ENCODE measurements at places on chromosomes 12 and 14.

DNA sequence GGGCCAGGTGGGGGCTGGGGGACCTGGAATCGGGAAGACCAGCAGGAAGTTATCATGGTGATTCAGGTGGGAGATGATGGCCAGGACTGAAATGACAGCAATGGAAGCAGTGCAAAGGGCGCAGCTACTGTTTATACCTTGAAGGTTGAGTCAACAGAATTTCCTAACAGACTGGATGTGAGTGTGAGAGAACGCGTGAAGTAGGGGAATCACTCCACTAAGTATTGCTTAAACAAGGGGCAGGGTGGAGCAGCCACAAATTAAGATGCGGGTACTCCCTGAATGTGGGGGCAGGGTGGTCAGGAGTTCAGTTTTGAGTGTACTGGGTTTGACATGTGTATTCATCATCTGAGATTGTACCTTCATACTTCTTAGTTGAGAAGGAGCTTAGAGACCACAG, 45.1 kb downstream of the MYF5 start:
- DNase-seq: no peak

DNA sequence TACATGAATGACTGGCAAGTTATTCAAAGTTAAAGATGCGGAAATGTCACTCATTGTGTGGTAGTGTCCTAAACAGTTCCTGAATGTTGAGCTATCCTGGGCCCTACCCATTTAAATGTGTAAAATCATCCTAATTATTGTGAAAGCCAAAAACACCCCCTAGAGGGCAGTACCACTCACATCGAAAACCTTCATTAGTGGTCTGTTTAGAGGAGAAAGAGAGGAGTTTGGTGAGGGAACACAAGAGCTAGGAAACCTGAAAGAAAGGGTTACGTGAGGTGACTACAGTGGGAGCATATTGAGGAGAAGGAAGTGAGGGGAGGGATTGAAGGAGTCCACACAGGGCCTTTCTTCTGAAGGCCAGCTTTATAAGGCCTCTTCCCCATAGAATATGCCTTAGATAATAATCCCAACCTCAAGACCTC, 2.5 kb upstream of the TEP1 start:
- peak; percentile 51 for DNase-seq

GRCh38 chr14:94926176-94926575, 156.3 kb upstream of the GSC start:
- DNase-seq: no peak

- DNase-seq: no peak
Observed at GRCh38 chr12:43763769-43764168, 5.0 kb downstream of the IRAK4 start.

DNA sequence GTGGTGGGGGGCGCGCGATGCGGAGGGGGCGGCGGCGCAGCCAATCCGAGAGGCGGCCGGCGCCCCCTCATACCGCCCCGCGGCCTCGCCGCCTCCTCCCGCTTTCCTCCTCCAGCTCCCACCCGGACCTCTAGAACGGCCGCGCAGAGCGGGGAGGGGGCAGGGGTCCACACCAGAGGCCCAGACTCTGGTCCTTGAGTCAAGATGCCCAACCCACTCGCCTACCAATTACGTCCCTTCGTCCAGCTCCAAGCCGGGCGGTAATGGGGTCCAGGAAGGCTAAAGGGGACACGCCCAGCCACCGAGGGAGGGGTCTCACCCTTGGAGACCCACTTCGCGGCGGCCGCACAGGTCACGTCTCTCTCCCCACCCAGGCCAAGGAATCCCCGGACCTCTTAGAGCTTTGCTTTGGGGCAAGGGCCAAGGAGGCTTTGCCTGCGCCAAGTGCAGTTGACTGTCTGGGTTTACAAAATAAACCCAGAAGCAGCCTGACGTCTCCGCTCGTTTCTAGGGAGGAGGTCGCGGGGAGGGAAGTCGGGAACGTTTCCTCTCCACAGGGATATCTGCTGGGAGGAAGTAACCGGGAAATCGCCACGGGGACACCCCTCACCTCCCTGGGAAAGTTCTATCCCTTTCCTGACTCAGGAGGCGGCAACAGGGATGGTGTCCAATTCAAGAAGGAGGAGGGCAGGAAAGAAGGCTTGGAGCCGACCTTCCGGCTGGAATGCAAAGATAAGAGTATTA, 394 bp upstream of the AMIGO2 start:
- peak; percentile 95 for DNase-seq

- no peak for DNase-seq
Observed at GRCh38 chr12:26265606-26266005, 70.2 kb downstream of the SSPN start.

- DNase-seq: peak; percentile 89
Observed at GRCh38 chr12:27343255-27344000, 10.8 kb downstream of the BMAL2 start.

- no peak for DNase-seq
Observed at GRCh38 chr12:106978035-106978800, 8.7 kb downstream of the MTERF2 start.

- no peak for DNase-seq
Observed at GRCh38 chr12:92503029-92503931, 199.5 kb upstream of the PLEKHG7 start.

DNA sequence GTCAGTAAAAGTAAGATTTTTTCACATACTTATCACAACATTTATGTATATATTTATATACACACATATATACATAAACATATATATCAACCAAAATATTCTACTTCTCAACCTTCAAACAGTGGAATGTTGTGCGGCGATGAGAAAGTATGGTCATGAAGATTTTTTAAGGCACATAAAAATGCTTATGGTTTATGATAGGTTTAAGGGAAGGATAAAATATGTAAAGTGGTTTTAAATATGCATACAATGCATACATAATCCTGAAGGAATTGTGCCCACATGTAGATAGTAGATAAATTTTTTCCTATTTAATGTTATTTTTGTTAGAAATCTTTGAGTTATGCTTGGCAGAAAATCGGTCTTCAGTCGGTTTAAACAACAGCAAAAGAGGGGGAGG, 182.7 kb downstream of the ANO6 start:
- no peak for DNase-seq

DNA sequence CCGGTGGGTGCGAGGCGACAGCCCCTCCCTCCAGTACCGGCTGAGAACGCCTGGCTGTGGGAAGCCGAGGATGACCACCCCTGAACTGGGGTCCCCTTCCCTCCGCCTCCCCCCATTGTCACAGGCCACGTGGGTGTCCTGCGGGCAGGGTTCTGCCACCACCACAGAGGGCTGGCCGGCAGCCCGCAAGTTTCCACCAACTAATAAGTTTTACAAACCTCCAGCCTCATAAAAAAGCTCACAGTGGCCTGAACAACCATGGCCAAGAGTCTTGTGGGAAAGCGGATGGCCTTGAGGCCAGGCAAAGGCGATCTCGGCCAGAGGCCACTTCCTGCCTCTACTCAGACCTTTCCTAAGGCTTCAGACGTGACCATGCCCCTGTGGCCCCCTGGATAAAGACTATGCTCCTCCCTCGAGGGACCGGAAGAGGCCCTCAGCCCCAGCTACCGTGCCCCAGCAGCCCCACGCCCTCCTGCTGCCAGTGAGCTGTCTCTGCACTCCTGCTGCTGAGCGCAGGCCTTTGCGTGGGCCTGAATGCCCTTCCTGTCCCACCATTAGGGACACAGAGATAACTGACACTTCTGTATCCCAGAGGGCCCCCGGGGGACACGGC, 46.1 kb upstream of the DLK1 start:
- no peak for DNase-seq

DNA sequence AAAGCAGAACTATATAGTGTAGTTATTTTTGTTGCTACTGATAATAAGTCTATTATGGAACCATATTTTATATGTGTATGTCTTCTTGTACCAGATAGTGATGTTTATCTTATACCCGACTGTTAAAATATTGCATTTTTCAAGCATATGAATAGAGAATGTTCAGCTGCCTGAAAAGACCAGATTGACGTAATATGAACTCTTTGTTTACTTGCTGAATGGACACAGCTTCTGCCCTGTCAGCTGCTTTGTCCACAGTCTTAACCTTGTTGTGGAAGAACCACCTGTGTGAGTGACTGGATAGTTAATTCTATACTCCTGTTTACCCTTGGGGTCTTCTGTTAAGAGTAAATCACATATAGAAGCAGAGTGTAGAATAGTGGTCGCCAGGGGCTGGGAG, 109.3 kb downstream of the LGR5 start:
- DNase-seq: no peak

GRCh38 chr14:77520555-77520954, 21.9 kb upstream of the ISM2 start:
- DNase-seq: no peak

DNA sequence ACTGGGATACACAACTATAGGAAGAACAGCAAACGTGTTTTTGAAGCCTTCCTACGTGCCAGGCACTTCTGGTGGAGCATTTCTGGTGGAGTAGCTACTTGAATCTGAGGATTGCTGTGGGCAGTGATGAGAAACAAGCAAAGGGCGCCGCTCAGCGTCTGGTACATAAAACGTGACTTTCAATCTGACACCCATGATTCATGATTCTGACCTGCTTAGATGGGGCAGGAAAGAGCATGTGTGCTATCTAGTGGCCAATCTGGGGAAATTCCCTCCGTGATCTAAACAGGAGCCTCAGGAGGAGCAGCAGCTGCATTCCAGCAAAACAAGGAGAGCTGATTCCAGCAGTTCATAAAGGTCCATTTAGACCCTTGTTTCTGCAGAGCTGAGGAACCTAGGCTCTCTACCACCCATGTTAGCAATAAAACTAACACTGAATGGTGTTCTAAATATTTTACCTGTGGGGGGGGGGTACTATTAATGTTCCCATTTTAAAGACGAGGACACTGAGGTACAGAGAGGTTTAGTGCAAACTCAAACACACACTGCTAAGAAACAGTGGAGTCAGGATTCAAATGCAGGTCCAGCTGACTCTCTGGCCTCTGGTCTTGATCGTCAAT, 37.8 kb downstream of the PAH start:
- DNase-seq: peak; percentile 78

DNA sequence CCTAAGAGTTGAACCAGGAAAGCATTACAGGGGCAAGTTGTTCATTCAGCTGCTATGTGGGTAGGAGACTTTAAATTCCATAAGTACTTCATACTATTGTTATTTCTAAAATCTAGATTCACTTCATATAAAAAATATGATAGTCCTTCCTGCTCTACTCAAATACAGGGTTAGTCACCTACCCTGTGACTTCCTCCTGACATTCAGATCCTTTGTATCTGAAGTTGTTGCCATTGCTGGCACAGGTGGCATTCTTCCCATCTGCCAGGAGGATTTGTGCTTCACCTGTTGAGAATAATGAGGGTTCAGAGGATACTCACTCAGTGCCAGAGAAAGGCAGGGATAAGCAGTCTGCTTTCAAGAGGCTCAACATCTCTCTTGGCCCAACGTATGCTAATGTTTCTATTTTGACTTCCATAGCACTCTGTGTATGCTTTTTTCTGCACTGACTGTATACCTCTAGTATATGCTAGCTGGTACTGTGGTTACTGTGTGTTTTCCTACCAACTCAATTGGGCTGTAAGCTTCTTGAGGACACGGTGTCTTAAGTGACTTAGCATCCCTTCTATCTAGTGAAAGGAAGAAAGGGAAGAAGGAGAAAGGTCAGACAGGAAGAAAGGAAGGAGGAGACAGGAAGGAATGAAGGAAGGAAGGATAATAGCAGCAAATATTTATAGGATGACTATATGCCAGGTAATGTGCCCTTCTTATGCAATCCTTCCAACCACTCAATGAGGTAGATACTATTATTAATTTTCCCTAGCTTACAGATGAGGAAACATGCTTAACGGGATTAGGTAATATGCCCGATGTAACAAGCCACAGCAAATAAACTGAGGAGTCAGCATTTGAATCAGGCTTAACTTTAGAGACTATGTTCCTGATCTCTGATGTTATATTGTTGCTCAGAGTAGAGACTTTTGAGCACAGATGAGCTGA, 38.5 kb upstream of the FGF6 start:
- DNase-seq: no peak

- DNase-seq: no peak
Observed at GRCh38 chr12:65605019-65605418, 219.3 kb upstream of the HMGA2 start.

- no peak for DNase-seq
Observed at GRCh38 chr14:28953973-28954372, 187.4 kb downstream of the FOXG1 start.

GRCh38 chr14:55328317-55328716, 57.1 kb downstream of the FBXO34 start:
- DNase-seq: no peak

GRCh38 chr14:101758913-101759593, 2.5 kb upstream of the PPP2R5C start:
- DNase-seq: no peak
